Thymus (tissue), 14 donors: ENCODE measurements at places on chromosomes 6 and 20. TPM values are rescaled to one million over a fixed set of nuclear protein-coding genes. Genes with fewer than 3 reads are reported as not detected.

ECT2L gene
- total RNA-seq = 0.09 TPM

GHRH gene
- 14.4 TPM for total RNA-seq

NXT1 gene
- total RNA-seq = 33.3 TPM

DNA sequence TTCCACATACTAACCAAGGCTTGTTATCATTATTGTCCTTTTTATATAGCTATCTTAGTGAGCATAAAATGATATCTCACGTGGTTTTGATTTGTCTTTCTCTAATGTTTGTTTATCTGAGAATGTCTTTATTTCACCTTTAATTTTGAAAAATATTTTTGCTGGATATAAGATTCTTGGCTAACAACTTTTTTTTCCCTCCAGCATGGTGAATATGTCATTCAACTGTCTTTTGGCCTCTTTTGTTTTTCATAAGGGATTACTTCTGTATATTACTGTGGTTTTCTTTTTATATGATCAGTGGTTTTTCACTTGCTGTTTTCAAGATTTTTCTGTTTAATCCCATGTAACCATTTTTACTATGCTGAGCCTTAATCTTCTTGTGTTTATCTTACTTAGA lies 141.0 kb downstream of the GRM1 start:
- no peak overlapping the region for H3K27ac ChIP-seq
- no peak for DNase-seq
- no peak overlapping the region for H3K4me3 ChIP-seq
- no peaks in the 10 kb centered on the region for H3K27me3 ChIP-seq
- no peaks in the 10 kb centered on the region for H3K36me3 ChIP-seq
